CMK (cell line): ENCODE measurements at places on chromosomes 4 and X.
A peak's percentile ranks its signal among the peaks of the same experiment; 100 is the strongest.

- DNase-seq: no peak
Observed at GRCh38 chr4:111492496-111492895, 652.8 kb upstream of the FAM241A start.

- DNase-seq: no peak
Observed at GRCh38 chrX:69289046-69289792, 124.0 kb upstream of the PJA1 start.

DNA sequence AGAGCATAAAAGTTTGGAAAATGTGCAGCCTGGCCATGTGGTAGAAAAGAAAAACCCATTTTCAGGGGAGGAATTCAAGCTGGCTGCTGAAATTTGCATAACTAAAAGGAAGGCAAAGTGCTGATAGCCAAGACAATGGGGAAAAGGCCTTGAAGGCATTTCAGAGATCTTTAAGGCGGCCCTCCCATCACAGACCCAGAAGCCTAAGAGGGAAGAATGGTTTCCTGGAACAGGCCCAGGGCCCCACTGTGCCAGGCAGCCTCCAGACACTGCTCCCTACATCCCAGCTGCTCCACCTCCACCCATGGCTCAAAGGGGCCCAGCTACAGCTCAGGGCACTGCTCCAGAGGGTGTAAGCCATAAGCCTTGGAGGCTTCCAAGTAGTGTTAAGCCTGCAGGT is 158.0 kb upstream of the PRDX4 start:
- no peak for DNase-seq

DNA sequence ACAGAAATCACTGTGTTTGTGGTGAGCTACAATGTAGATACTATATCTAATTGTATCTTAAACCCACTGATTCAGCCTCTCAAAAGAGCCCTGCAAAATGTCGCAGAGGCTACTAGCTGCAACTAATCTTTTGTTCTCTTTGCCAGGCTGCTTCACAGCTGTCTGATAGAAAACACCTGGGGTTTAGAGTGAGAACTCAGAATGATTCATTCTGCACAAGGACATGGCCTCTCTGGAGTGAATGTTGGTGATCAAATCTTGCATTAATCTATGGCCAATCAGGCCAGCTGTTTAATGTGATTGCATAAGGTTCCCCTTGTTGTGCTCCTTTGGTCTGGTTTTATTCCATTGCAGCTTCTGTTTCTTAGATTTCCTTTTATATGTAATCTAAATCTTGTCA is 100.3 kb downstream of the EMCN start:
- DNase-seq: no peak

DNA sequence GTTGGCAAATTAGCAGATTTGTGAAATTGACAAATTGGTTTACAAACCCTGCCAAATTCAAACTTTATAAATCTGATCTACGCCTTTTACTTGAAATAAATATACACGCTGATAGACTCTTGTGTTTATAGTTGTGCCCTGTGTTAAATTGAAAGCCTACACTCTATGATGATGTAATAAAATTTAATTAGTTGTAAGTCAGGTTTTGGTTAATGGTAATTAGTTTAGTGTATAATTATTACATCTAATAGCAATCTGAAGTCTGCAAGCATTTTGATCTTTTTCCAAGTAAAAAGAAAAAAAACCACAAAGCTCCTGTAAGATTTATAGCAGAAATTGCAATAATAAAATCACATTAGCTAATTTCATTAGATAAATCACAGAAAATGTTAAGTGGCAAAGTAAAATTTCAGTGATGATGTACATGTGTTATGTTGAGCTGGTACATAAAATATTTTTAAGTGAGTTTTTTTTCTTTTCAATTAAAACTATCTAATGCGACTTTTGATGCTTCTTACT is 72.7 kb upstream of the TENM3 start:
- no peak for DNase-seq

DNA sequence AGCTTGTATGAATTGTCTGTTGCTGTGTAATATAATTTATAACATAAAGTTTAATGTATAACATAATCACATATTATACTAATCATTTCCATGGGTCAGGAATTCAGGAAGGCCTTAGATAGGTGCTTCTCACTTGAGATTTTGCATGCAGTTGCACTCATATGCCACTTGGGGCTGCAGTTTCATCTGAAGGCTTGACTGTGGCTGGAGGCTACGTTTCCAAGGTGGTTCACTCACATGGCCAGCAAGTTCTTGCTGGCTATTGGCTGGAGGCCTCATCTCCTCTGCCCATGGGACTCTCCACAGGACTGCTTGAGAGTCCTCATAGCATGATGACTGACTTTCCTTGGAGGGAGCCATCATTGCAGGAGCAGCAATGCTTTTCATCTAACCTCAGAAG is 53.4 kb upstream of the STX18 start:
- DNase-seq: peak; percentile 8
